ENCODE measurements at places on chromosomes 12 and 14.
A peak's percentile ranks its signal among the peaks of the same experiment; 100 is the strongest.

GRCh38 chr12:66934302-66935062 is 255.6 kb upstream of the GRIP1 start:
- DNase-seq = no peak

DNA sequence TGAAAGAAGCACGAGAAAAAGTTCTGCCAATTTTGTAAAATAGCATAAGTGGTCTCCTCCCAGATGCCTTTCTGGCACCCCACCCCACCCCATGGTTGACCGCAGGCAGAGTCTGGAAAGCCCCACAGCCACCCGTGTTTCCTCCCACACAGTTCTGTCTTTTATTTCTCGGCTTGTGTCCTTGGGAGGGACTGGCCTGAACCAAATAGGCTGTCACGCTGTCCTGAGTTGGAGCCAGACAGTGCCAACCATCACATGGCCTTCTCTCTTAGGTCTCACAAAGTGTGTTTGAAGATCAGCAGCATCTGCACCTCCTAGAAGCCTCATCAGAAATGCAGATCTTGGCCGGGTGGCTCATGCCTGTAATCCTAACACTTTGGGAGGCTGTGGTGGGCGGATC is 10.2 kb upstream of the LTA4H start:
- DNase-seq = no peak

DNA sequence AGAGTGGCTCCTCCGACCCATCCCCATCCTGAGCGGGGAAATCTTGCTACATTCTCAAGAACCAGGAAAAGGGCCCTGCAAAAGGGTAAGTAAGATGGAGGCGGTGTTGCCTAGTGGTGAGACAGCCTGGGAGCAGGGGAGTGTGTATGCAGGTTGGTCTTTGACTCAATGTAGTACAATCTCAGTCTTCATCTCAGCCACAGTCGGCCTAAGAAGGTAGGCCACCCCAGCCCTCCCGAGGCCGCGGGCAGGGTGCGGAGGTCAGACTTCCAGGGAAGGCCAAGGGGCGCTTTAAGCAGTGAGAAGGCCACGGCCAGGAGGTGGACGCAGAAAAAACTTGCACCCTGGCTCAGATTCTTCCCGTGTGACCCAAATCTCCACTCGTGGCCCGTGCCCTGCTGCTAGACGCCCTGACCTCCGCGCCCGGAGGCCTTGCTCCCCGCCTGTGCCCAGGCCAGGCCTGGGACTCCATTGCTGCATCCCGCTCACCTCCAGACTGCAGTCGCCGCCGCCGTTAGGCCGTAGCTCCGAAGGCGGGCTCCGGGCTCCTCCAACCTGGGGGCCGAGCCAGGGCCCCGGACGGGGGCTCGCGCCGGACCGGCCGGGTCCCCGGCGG is 435 bp downstream of the FOXM1 start:
- DNase-seq = peak; percentile 49

GRCh38 chr14:99564926-99565259 is 39.1 kb downstream of the CCDC85C start:
- DNase-seq = no peak

GRCh38 chr14:50350975-50351374 is 38.9 kb downstream of the DMAC2L start:
- no peak for DNase-seq

DNA sequence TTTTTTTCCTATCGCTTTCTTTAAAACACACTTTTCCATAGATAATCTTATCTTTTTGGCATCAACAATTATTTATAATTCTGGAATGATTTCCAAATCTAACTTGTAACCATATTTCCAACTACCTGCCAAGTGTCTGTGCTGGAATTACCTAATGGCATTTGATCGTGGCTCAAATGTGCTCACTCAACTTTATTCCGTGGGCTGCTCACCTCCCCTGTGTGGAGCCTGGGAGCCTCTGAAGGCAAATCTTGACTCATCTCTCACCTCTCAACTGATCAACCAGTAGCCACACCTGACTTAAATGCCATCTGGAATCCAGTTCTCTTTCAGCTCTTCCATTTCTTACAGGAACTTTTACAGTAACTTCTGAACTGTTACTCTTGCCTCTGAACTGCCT is 608.6 kb downstream of the DIO2 start:
- no peak for DNase-seq

- no peak for DNase-seq
Measured at GRCh38 chr12:118023301-118023860, 6.9 kb downstream of the RFC5 start.

GRCh38 chr12:20006871-20007730 is 361.2 kb upstream of the PDE3A start:
- DNase-seq = no peak

Data from activated CD4-positive, alpha-beta T cell treated with anti-CD3 and anti-CD28 coated beads for 48 hours (primary cell).